ENCODE measurements at places on chromosomes 4 and X. TPM values are rescaled to one million over a fixed set of nuclear protein-coding genes. Genes with fewer than 3 reads are reported as not detected.

The RHOXF2B gene
- total RNA-seq: not detected

The ADH6 gene
- not detected for total RNA-seq

DNA sequence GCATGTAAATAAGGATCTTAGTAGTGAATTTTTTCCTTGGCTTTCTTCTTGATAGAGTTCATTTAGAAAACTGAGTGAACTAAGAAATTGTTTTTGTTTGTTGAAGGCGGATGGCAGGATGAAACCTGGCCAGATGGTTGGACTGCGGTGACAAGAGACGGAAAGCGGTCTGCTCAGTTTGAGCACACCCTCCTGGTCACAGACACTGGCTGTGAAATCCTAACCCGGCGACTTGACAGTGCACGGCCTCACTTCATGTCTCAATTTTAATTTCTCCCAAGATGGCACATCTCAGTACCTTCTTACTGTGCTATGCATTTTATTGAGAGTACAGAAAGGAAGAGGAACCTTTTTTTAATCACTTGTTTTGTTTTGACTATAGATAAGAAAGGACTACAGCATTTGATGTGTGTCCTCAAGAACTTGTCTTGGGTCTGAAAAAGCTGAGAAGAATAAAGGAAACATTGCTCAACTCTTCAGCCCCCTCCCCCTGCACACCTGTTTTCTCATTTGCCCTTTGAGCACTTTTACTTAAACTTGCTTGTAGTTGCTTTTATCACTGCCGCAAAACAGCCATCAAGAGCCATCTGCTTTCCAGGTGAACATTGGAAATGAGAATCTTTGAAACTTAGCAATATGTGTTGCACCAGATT is 27.4 kb downstream of the ADH5 start:
- DNase-seq: no peak

DNA sequence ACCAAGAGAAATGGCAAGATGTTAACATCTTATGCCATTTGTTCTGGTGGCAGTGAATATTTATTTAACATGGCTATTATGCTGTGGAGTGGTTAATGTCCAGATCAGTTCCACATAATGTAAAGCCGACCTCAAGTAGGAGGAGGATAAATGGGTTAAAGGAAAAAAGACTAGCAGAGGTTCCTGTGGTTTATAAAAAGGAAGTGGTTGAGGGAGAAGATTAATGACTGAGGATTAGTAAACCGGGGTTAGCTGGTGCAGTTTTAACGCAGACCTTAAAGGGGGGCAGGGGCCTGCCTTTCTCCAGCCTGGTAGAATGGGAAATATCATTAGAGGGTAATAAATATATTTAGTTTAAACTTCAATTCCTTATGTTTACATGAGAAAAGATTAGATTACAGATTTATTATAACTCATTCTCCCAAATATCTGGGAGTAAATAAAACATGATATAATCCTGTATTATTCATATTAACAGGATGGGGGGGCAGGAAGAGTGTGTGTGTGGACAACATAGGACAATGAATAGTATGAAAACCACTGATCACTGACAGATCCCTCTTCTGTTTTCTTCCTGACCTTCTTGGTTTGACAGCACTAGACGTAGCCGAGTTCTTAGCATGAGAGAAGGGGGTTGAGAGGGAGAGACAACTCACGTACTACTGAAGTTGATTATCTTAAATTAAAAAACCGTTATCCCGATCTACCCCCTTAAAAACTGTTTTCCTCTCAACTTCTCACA is 124.1 kb upstream of the LIMCH1 start:
- DNase-seq: peak; percentile 27

The GC gene
- not detected for total RNA-seq

DNA sequence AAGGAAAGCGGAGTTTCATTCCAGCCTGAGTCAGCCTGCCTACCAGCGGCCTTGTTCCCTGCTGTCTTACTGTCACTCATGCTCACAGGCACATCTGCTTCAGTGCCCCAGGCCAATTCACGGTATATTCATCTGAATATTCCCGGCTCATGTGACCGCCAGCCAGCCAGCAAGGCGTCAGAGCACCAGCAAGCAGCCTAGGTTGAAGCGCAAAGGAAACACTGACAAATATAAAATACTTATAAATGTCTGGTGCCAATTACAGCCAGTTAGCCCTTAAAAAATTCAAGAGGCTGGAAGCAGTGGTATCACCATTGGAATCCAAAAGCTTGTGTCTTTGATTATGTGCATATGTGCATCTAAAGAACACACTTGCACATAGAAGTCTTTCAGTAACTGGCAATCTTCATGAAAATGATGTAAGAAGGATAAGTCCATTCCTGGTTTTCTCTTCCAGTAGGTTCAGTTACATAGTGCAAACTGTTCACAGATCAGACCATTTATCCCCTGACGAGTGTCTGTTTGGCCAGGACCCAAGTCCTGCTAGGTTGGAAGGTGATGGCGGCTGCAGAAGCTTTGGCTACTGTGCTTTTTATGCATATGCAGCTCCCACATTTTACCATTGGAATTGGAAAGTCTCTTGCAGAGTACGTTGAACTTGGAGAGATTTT is 61.3 kb downstream of the LUZP4 start:
- DNase-seq: peak; percentile 65

Data from LHCN-M2 (cell line).